ENCODE measurements at places on chromosomes 4 and X.

DNA sequence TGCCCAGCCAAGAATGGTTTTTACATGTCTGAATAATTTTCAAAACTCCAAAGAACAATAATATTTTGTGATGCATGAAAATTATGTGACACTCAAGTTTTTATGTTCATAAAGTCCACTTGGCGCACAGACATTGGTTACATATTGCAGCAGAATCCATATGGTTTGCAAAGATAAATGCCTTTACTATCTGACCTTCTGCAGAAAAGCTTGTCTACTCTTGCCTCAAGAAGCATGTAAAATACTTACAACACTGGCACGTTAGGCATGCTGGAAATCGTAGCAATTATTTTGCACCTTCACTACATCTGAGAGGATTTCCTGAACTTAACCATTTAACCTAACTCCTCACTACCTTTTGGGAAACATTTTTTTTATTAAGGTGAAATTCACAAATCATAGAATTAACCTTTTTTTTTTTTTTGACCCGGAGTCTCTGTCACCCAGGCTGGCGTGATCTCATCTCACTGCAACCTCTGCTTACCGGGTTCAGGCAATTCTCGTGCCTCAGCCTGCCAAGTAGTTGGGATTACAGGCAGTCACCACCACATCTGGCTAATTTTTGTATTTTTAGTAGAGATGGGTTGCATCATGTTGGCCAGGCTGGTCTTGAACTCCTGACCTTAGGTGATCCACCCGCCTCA lies 3.5 kb upstream of the XG start:
- no peak for DNase-seq

GRCh38 chrX:65679071-65679540 lies 11.7 kb downstream of the MSN start:
- no peak for DNase-seq

GRCh38 chrX:22818061-22818460 lies 181.7 kb upstream of the DDX53 start:
- DNase-seq: no peak

- peak; percentile 79 for DNase-seq
Observed at GRCh38 chrX:1323315-1323714, 13.3 kb upstream of the IL3RA start.

DNA sequence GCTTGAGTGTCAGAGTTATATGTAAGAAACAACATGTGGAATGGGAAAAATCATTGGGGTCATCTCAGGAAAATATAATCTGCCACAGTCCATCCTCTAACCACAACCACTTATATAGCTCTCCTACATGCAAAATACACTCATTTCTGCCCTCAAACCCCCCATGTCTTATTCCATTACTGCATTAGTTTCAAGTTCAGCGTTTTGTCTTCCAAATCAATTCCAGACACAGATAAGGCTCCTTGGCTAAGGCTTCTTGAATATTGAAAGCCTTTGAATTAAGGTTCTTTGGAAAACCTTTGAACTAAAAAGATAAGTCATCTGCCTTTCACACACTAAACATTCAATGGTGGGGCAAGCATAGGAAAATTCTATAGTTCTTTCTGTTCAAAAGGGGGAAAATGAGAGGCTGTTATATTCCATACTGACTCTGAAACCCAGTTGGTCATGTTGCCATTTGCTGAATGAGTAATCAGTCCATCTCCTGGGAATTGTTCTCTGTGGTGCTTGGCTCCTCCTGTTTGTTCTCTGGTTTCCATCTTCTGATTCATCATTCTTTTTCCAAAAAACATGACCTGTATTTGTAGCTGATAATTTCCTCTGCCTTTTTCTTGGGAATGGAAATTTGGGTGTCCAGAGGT lies 218.7 kb downstream of the BMPR1B start:
- no peak for DNase-seq

- no peak for DNase-seq
Observed at GRCh38 chr4:101238706-101239105, 108.6 kb downstream of the PPP3CA start.

GRCh38 chrX:132565273-132565672 lies 76.4 kb upstream of the MBNL3 start:
- DNase-seq: no peak

GRCh38 chr4:60805500-60806313 lies 394.4 kb upstream of the ADGRL3 start:
- no peak for DNase-seq

DNA sequence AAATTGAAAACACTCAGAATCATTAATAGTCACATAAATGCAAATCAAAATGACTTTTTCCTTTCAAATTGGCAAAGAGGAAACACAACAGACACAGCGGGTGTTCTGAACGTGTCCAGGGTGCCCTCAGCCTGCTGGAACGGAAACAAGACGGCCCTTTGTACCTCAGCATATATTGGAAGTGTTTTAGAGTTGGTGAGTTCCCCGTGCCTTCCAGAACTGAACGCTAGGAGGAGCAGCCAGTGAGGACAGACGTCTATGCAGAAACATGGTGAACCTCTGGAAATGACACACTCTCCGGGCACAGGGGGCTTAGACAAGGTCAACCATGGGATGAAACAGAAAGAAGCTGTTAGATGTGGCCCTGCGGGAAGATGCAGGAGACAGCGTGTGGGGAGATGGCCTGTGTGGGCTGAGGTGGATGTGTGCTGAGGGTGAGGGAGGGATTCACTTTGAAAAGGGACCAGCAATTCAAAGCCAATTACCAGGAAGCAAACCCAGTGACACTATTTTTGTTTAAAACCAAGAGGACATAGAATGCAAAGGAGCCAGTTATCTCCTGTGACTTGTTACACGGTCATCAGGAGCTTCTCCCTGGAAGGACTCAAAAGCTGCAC lies 40.4 kb downstream of the RNF212 start:
- DNase-seq: peak; percentile 71

DNA sequence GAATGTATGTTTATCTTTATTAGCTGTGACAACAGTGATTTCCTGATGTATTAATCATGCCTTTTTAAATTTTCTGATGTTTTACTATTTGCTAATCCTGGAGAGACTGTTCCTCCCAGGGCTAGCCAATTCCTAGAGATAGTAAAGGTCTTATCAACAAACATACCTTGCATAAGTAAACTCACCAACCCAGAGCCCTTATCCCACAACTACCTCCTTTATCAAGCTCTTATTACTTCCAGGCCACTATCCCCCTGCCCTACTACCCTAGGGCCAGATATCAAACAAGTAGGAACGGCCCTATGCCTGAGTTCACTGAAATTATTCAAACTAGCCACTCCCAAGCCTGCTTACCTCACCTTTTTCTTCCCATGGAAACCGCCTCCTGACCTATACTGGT lies 58.2 kb upstream of the NPNT start:
- no peak for DNase-seq

GRCh38 chr4:118918388-118918787 lies 29.7 kb downstream of the SYNPO2 start:
- no peak for DNase-seq

- peak; percentile 33 for DNase-seq
Observed at GRCh38 chr4:76055016-76055415, 19.1 kb upstream of the CXCL11 start.

- DNase-seq: no peak
Observed at GRCh38 chrX:119240356-119240755, 4.3 kb downstream of the PGRMC1 start.

GRCh38 chr4:159722052-159722451 lies 619.2 kb downstream of the RAPGEF2 start:
- no peak for DNase-seq

DNA sequence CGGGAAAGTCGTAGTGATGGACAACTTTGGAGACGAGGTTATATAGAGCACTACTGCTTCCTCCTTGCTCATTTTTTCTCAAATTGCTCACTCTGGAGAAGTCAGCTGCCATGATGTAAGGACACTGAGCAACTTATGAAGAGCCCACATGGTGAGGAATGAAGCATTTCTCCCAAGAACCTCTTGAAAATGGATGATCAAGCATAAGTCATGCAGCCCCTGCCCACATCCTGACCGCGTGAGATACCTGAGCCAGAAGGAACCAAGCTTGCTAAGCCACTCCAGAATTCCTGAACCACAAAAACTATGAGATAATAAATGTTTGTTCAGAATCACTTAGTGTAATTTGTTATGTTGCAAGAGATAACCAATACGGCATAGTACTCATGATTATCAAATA lies 42.8 kb downstream of the PDE5A start:
- no peak for DNase-seq

DNA sequence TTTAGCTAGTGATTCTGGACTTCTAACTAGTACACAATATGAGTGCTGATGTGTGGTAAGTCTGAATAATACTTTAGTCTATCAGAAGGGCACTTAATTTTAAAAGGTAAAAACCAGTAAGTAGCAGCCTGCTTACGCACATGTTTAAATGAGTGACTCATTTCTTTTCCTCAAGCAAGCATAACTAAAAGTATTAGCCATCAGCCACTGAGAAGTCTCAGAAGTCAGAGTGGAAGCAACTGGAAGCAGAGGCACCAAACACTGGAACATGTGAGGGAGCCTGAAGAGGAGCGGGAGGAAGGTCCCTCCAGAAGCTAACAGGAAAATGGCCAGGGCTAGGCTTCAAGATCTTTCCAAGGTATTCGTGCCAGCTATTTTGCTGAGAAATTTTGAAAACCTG lies 257.7 kb downstream of the RAPGEF2 start:
- no peak for DNase-seq

DNA sequence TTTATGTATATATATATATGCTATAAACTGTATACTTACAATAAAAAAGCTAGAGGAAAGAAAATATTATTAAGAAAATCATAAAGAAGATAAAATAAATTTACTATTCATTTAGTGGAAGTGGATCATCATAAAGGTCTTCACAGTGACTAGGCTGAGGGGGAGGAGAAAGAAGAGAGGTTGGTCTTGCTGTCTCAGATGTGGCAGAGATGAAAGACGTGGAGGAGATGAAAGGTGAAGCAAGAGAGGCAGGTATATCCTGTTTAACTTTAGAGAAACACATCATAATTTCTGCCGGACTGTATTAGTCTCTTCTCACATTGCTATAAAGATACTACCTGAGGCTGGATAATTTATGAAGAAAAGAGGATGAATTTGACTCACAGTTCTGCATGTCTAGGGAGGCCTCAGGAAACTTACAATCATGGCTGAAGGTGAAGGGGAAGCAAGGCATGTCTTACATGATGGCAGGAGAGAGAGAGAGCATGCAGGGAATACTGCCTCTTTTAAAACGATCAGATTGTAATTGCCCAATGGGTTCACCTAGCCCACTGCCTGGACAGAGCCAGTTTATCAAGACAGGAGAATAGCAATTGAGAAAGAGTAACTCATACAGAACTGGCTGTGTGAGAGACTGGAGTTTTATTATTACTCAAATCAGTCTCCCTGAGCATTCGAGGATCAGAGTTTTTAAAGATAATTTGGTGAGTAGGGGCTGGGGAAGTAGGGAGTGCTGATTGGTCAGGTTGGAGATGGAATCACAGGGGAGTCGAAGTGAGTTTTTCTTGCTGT lies 22.1 kb upstream of the RRAGB start:
- DNase-seq: no peak

DNA sequence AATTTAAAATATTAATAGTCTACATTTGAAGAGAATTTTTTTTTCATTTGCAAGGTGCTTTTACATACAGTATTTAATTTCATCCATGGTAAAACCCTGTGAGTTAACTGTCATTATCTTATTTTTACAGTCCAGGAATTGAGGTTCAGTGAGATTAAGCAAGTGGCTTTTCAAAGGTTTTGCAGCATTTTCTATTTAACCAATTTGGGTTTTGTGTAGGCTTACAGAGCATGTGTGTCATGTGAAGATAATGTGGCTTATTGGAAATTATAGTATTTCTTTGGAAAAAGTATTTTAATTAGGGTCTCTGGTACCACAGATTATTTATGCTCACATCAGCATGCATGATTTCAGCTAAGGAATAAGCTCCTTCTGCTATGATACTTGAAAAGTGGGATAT lies 4.5 kb downstream of the XK start:
- DNase-seq: no peak

- DNase-seq: no peak
Observed at GRCh38 chr4:152586668-152587067, 50.8 kb upstream of the FBXW7 start.

GRCh38 chrX:123833387-123833786 lies 26.5 kb upstream of the XIAP start:
- DNase-seq: peak; percentile 78

- no peak for DNase-seq
Observed at GRCh38 chr4:117664706-117665444, 369.4 kb upstream of the NDST3 start.

- peak; percentile 79 for DNase-seq
Observed at GRCh38 chrX:14528629-14529289, 577 bp upstream of the GLRA2 start.

DNA sequence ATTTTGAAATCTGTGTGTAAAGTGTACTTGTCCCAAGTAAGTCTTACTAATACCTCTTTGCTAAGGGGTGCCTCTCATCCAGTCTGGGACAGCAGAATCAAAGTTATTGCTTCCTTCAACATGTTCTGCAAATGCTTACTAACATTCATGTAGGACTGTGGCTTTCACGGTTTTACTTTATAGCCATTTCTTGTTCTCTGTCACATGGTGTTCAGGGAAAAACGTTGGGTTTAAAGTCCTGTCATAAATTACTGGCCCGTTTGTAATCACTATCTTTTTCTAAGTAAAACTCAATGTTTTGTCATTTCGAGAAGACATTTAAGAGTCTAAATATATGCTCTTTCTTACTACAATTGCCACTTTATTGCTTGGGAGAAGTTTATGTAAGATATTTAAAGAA lies 321.1 kb downstream of the STIM2 start:
- no peak for DNase-seq

- no peak for DNase-seq
Observed at GRCh38 chr4:129751646-129752045, 655.7 kb downstream of the C4orf33 start.

DNA sequence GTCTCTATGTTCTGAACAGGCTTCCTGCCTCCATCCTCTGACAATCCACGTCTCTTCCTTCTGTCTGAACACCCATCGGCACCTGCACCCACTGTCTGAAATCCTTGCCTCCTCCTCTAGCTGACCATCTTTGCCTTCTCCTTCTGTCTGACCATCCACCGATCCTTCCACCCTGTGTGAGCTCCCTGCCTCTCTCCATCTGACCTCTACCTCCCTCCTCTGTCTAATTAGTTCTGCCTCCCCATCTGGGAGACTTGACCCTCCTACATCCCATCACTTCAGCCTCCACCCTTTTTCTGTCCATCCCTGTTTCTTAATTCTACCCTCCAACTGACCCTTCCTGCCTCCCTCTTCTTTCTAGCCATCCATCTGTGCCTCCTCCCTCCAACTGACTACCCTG lies 10.0 kb downstream of the SLC38A5 start:
- no peak for DNase-seq

DNA sequence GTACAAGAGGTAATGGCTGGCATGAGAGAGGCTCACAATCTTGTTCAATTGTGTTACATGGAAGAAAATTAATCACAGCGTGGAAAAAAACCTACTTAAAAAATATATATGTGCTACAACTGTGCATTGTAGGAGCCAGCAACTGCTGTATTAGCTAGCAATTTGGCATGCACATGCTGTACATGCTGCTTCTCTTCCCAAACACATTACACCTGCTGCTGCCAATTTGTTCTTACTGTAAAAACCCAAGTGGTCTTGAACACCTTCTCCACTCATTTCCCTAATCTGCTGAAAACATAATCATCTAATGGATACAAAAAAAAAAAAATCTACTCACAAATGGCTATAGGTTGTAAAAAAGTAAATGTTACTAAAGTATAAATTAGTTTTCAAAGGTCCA lies 264.2 kb downstream of the INPP4B start:
- DNase-seq: no peak

Measured in activated T-cell treated with anti-CD3 and anti-CD28 coated beads, Interleukin-2, amount 50 U/mL, for 48 hours (primary cell).